Midbrain (tissue), 1 donor: ENCODE measurements at places on chromosomes 7 and 10.

DNA sequence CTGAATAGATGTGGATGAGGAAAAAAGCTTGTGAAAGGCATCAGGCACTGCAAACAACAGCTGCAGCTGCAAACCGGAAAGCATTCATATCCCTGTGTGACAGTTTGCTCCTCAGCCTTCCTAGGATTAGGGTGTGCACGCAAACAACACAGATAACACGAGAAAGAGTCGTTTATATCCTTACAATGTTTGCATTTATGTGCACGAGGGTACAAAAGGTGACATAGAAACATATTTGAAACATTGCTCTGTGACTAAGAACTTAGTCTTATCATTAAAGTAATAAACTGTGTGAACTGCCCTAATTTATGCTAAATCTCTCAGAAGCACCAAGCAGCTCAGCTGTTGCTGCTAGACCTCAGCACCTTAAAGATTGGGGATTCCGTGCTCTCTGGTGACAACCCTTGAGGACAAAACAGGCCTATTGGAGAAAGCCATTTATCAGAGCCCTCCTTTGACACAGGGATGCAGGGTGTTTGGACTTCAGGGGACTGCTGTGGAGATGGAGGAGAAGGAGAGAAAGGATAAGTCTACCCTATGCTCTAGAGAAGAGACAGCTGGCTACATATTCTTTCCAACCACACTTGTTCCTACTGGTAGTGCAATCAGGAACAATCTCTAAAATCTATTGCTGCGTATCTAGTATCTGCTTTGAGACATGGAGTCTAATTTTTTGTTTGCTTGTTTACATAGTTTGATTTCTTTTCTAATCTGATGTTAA, 176.2 kb downstream of the GNAT3 start:
- no peak for DNase-seq

GRCh38 chr7:105112440-105113418, 98.7 kb downstream of the KMT2E start:
- DNase-seq = no peak

DNA sequence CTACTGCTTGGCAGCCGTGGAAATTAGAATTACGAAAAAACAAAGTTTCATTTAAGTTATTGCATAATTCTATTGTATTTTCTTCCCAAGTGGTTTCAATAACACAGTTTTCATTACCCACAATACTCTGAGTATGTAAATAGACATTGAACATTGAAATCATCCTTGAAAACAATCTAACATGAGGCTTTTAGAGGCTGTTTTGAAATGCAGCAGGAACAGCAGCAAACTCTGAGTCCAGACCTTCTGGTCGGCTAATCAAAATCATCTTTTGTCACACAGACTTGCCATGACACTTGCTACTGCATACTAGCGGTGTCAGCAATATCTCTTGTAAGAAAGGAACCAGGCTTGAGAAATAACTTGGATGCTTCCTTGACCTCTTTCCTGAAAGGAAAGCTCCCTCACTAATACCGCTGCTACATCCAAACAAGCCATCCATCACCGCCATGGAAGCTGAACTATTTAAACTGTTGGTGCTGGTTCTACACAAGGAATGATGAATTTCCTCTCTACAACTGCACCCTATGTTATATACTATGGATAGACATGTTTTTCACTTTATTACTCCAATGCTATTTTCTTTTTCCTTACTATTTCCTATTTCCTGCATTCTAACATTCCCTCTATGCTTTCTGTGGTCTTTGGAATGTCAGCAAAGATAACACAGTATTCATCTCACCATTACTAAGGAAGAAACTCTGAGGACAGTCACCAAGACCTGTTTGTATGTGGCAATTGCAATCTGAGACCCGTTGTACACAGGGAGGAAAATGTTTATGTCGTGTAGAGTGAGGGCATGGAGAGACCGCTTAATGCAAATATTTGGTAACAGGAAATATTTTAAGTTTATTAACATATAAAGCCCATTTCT, 130.8 kb downstream of the ITGA8 start:
- DNase-seq = no peak

DNA sequence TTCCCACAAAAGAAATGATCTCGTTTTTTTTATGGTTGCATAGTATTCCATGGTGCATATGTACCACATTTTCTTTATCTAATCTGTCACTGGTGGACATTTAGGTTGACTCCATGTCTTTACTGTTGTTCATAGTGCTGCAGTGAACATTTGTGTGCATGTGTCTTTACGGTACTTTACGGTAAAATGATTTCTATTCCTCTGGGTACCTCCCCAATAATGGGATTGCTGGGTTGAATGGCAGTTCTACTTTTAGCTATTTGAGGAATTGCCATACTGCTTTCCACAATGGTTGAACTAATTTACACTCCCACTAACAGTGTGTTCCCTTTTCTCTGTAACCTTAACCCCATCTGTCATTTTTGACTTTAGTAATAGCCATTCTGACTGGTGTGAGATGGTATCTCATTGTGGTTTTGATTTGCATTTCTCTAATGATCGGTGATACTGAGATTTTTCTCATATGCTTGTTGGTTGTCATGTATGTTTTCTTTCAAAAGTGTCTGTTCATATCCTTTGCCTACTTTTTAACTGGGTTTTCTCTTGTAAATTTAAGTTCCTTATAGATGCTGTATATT, 37.2 kb downstream of the MKLN1 start:
- DNase-seq = no peak

GRCh38 chr10:3783316-3783681, 1.7 kb downstream of the KLF6 start:
- DNase-seq = peak; percentile 60
